Activated T-cell treated with anti-CD3 and anti-CD28 coated beads for 1 hour (primary cell): ENCODE measurements at places on chromosomes 16 and 17.

- DNase-seq, result no peak
These were observed 8.0 kb downstream of the STAT5B start for GRCh38 chr17:42268236-42268635.

- no peak for DNase-seq
These were observed 54.0 kb downstream of the AKAP1 start for GRCh38 chr17:57138956-57139576.

- peak; percentile 93 for DNase-seq
These were observed at the start of gene FBXL20 for GRCh38 chr17:39401412-39402243. TSS of gene FBXL20 (minus strand) at chr17:39401626. CDS start at chr17:39401402, 224 bp downstream.

GRCh38 chr17:59427425-59427921, 96.0 kb downstream of the YPEL2 start:
- DNase-seq, result no peak

DNA sequence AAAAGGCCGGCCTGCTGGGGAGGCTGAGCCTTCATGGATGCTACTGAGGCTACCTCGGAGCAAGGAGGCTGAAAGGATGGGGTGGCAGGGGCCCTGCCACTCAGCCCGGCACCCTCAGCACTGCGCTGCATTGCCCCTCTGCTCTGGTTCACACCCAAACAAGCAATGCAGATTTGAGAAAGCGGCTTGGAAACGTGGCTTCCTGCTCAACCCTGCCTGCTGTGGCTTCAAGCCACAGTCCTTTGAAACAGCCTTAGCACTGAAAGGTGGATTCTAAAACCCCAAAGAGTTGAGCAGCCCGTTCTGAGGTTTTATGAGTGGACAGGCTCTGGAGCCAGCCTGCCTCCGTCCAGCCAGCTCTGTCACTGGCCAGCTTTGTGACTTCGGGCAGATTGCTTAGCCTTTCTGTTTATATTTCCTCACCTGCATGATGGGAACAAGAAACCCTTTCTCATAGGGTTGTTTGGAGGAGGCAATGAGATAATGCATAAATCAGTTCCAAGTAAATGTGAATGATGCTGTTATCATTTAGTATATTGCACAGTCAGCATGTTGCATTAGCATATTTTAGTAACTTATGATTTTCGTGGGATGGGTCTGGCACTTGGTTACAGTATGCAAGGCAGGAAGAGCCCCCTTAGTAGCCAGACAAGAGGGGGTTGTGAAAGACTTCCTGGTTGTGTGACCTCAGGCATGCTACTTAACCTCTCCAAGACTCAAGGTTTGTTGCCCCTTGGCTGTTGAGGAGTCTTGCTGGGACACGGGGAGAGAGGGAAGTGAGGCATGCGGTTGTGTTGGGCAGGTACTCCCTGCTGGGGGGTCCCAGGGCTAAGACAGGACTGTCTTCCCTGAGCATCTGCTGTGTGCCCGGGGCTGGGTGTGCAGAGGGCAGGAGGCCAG, 23.6 kb downstream of the CRISPLD2 start:
- DNase-seq, result no peak

GRCh38 chr16:84989749-84990620, 21.4 kb downstream of the ZDHHC7 start:
- no peak for DNase-seq

GRCh38 chr16:51326131-51326856, 175.2 kb upstream of the SALL1 start:
- DNase-seq, result no peak

GRCh38 chr17:80151333-80151732, 4.4 kb upstream of the EIF4A3 start:
- DNase-seq, result no peak

- DNase-seq, result no peak
These were observed 52.8 kb downstream of the SNX20 start for GRCh38 chr16:50628156-50628802.

DNA sequence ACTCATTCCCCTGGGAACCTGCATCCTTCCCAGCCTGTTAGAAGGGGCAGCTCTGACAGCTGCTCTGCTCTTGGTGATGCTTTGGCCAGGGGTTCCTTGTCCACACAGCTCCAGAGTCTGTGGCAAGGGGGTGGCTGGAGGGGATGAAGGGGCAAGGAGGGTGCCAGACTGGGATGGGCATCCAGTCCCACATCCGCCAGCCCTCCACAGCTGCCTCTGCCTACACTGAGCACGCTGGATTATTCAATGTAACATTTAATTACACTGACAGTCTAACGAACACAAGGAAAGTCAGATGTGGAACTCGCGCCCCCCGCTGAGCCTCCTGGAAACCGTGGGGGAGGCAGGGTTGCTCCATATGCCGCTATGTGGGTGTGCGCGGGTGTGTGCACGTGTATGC, 101.1 kb downstream of the C16orf78 start:
- no peak for DNase-seq

DNA sequence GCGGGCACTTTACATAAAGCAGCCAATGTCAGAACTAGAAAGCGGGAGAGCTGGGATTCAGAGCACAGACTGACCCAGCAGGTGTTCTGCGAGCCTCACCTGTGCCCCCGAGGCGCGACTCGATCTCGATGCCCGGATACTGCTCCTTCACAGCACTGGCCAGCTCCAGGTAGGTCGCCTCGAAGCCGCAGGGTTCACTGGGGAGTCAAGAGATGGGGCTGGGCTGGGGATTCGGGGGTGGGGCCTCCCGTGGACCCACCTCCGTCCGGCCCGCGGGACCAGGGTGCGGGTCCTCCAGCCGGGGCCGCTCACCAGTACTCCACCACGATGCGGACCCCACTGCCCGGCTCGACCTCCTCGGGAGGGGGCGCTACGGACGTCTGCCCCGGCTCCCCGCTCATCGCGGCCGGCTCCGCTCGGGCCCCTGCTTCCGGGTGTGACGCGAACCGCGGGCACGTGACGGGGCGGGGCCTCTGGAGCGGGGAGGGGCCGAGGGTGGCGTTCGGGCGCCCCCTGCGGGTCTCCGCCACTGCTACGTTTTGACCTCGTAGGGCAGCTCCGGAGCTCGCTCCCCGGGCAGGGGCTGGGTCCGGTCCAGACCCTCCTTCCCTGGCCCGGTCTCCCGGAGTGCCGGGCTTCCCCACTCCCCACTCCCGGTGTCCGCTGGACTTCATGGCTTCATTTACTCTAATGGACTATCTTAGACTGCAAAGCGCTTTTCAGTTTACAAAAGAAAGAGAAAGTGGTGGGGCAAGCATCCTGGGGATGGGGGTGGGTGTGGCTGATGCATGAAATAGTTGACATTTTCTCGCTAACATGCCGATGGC, at the start of gene MIEN1:
Gene MIEN1, minus strand, starts transcription at position 438 of the 827 bp plus-strand sequence. Its CDS starts 37 bp downstream, at position 401.
- peak; percentile 95 for DNase-seq

GRCh38 chr16:48432136-48432535, 46.9 kb upstream of the SIAH1 start:
- DNase-seq, result no peak

GRCh38 chr17:69712801-69713311, 298.4 kb downstream of the MAP2K6 start:
- DNase-seq, result no peak

- DNase-seq, result no peak
These were observed 3.4 kb upstream of the HOXB5 start for GRCh38 chr17:48596735-48597527.

- no peak for DNase-seq
These were observed 213.2 kb downstream of the CCDC182 start for GRCh38 chr17:57531648-57532504.

DNA sequence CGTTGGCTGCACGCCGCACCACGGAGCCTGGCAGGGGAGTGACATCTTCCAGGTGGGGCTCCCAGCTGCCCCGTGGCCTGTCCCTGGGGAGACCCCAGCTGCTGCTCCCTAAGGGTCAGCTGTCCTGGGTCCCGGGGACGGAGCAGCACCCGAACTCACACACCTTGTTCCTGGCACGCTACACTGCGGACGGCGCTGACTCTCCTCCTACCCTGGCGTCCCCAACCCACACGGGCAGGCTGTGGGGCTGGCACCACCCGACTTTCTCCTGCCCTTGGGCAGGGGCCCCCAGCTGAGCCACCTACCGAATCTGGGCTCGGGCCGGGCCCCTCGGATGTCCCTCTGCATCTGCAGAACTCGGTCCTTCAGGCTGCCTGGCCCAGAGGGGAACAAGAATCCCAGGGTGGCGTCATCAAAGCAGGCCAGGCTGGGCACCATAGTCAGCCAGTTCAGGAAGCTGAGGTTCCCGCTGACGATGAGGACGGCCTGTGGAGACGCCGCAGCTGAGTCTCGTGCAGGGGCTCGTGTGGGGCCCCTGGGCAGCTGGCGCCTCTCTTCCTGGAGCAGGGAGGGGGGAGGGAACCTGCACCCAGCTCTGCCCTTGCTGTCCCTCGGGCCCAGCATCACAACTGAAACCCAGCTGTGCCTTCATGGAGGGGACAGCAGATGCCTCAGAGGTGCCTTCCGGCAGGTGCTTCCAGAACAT, 70.5 kb upstream of the GNG13 start:
- no peak for DNase-seq
